ENCODE measurements at places on chromosomes 13 and 19. TPM values are rescaled to one million over a fixed set of nuclear protein-coding genes. Genes with fewer than 3 reads are reported as not detected.

- no peak for DNase-seq
These were observed 38.1 kb upstream of the RGCC start for GRCh38 chr13:41419206-41419605.

DNA sequence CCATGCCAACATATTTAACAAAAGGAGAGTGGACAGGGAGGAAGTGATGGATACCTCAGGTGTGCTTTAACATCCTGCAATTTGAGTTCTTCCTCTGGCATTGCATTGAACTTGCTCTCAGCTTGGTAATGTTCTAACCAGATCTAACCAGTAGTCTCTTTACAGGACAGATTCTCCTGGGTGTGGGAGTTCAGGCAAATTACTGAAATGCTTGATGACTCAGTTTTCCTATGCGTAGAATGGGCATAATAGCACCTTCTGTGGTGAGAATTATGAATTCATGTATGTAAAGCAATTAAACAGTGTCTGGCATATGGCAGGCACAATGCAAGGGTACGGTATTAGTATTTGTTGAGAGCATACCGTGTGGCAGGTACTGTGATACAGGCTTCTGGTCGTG, 3.6 kb downstream of the AKAP11 start:
- DNase-seq = no peak

Gene RASA3
- 30.5 TPM for total RNA-seq

Gene KLK2
- 5.3 TPM for total RNA-seq

DNA sequence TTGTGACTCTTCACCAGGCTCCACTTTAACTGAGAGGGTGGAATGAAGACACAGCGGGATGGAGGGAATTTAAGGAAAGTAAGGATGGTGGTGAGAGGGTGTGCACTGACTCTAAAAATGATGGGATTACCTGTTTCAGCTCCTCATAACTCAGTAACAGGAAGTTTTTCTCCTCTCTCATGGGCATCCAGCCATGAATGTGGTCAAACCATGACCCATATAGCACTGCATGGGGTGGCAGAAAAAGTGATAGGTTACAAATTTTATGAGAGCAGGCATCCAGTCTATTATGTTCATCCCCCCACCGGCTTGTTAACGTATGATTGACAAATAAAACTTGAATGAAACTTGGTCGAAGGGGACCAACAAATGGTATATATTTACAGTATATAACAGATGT, 7.2 kb downstream of the SULT2A1 start:
- no peak for DNase-seq

Gene KCNN4
- total RNA-seq = 63.3 TPM

GRCh38 chr13:23741879-23742510, 147.2 kb downstream of the MIPEP start:
- no peak for DNase-seq

GRCh38 chr13:51235756-51236490, 13.7 kb downstream of the FAM124A start:
- no peak for DNase-seq

GRCh38 chr13:24724714-24725113, 39.3 kb upstream of the RNF17 start:
- DNase-seq = no peak

DNA sequence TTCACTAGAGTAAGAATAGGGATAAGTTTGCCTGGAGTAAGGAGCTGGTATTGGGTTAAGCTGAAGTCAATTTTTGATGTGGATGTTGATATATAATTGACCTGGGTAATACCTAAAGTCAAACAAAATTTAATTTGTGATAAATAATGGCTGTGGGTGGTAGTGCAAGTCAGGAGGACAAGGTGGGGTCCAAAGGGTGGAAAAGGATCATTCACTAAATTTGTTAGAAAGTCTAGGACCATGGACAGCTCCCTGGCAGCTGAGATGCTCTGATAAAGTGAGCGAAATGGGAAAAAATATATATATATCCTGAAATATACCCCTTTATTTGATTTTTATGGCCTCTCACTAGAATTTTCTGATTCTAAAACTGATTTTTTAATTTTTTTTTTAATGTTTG, 463.5 kb downstream of the GPC6 start:
- DNase-seq = no peak

Gene SLC1A6
- 3.3 TPM for total RNA-seq

GRCh38 chr13:28077231-28077630, 23.1 kb downstream of the FLT3 start:
- DNase-seq = no peak

GRCh38 chr13:113086991-113087922, 18.3 kb upstream of the F7 start:
- DNase-seq = no peak

All from lower leg skin (tissue), 4 donors.